ENCODE measurements at places on chromosomes 4 and X. TPM values are rescaled to one million over a fixed set of nuclear protein-coding genes. Genes with fewer than 3 reads are reported as not detected.

- DNase-seq, result no peak
- H3K36me3 ChIP-seq, result no peaks in the 10 kb centered on the region
- H3K27ac ChIP-seq, result no peak overlapping the region
These were observed 94.1 kb upstream of the FAM9B start for GRCh38 chrX:9127986-9128385.

The TRMT44 gene
- total RNA-seq, result 13.2 TPM

GRCh38 chr4:34422472-34423175 lies 1821.7 kb downstream of the ARAP2 start:
- no peak overlapping the region for H3K4me3 ChIP-seq
- H3K4me1 ChIP-seq, result no peaks in the 10 kb centered on the region
- no peaks in the 10 kb centered on the region for H3K27me3 ChIP-seq
- H3K27ac ChIP-seq, result no peak overlapping the region
- DNase-seq, result no peak

The DUX4 gene
- total RNA-seq, result not detected

DNA sequence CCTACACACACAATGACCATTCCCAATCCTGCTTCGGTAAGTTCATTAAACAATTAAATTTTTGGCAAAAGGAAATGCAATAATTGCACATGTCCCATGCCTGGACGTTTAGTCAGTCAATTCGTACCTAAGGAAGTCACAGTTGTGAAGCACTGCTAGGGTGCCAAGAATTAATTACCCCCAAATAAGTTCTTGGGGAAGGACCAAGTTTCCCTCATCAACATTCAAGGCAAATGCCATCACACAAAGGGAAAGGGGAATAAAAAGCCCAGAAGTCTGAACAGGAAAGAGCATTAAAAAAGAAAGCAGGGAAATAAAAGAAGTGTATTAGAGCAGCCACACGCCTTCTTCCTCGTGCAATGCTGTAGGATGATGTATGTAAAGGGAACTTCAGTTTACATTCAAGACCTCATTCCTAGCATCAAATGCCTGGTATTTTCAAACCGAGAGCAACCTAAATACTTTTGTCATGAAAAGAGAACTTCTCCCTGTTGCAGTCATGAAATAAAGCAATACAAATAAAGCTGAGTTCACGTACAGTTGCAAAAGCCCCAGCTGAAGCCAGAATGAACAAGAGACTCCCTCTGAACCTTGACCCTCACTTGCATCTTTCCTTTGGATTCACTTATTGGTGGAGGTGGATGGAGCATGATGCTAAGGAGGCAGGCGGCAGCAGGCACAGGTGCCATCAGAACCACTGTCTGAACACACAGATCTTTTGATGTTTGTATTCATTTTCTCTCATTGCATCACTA lies 124.0 kb upstream of the PPARGC1A start:
- H3K4me1 ChIP-seq, result no peaks in the 10 kb centered on the region
- H3K27me3 ChIP-seq, result no peaks in the 10 kb centered on the region
- no peak overlapping the region for H3K4me3 ChIP-seq

GRCh38 chr4:95537191-95537590 lies 11.6 kb downstream of the UNC5C start:
- no peaks in the 10 kb centered on the region for H3K27me3 ChIP-seq
- no peak overlapping the region for H3K27ac ChIP-seq
- DNase-seq, result no peak
- no peak overlapping the region for H3K4me3 ChIP-seq
- H3K36me3 ChIP-seq, result no peaks in the 10 kb centered on the region

GRCh38 chr4:141338238-141338637 lies 117.5 kb downstream of the ZNF330 start:
- H3K27me3 ChIP-seq, result no peaks in the 10 kb centered on the region
- no peak overlapping the region for H3K27ac ChIP-seq
- DNase-seq, result no peak
- H3K4me3 ChIP-seq, result no peak overlapping the region

GRCh38 chrX:130846746-130847145 lies 56.3 kb downstream of the ENOX2 start:
- DNase-seq, result no peak
- H3K27ac ChIP-seq, result no peak overlapping the region
- H3K4me1 ChIP-seq, result no peaks in the 10 kb centered on the region
- no peaks in the 10 kb centered on the region for H3K27me3 ChIP-seq
- H3K4me3 ChIP-seq, result no peak overlapping the region
- no peaks in the 10 kb centered on the region for H3K36me3 ChIP-seq

The PABPC5 gene
- total RNA-seq, result 0.26 TPM

The FRG2 gene
- total RNA-seq, result not detected

The TMSB15C gene
- total RNA-seq, result not detected

The SLC7A11 gene
- total RNA-seq, result 3.4 TPM

GRCh38 chr4:30535255-30535654 lies 184.9 kb upstream of the PCDH7 start:
- no peak for DNase-seq
- H3K27ac ChIP-seq, result no peak overlapping the region
- no peaks in the 10 kb centered on the region for H3K36me3 ChIP-seq
- H3K4me3 ChIP-seq, result no peak overlapping the region
- H3K27me3 ChIP-seq, result no peaks in the 10 kb centered on the region

DNA sequence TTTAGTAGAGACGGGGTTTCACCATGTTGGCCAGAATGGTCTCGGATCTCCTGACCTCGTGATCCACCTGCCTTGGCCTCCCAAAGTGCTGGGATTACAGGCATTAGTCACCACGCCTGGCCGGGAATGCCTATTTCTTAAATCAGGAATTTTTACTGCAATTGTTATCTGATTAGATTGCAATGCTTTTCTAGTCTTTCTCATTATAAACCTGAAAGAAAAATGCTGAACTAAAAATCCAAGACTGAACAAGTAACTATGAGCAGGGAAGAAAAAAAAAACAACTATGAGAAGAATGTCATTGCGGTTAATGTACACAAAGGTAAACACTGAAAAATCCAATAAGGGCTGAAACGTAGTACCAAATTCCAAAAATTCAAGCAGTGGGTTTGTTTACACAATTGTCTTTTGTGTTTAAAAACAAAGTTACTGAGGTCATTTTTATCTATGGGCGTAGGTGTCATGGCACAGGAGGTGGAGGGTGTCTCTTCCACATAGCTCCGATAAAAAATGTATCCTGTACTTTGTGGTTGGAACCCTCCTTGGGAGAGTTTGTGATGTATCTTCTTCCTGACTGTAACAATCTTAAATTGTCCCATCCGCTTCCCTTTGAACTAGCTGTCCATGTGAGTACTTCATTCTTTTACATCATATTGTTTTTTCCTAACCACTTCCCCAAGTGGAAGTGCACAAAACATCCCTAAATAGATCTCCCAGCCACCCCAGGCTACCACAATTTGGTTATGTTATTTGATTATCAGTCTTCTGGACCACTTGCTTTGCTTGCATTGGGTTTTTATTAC lies 11.1 kb upstream of the TMEM156 start:
- H3K27ac ChIP-seq, result peak overlapping the region; percentile 90
- peak; percentile 22 for DNase-seq
- H3K27me3 ChIP-seq, result no peaks in the 10 kb centered on the region

GRCh38 chr4:38091636-38092035 lies 131.4 kb downstream of the PTTG2 start:
- no peak overlapping the region for H3K27ac ChIP-seq
- no peaks in the 10 kb centered on the region for H3K27me3 ChIP-seq
- H3K4me3 ChIP-seq, result no peak overlapping the region
- no peaks in the 10 kb centered on the region for H3K36me3 ChIP-seq

- no peak for DNase-seq
- no peaks in the 10 kb centered on the region for H3K36me3 ChIP-seq
- no peak overlapping the region for H3K4me3 ChIP-seq
- no peak overlapping the region for H3K27ac ChIP-seq
These were observed 1678.8 kb upstream of the TENM3 start for GRCh38 chr4:180564448-180564847.

The CSAG3 gene
- total RNA-seq, result not detected

DNA sequence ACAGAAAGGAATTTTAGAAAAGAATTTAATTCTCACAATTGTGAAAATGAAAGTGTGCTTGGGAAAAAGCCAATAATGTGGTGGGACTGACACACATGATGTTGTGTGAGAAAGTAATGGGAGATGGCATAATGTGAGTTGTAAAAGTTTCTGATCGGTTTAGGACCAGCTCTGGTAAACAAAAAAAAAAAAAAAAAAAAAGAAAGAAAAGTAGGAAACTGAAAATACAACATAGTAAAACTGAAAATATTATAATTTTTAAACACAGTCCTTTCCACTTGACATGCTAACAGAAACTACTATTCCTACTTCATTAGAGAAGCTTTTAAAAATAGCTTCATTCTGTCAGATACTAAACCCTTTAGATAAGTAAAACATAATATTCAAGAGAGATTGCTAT lies 28.2 kb downstream of the RAP1GDS1 start:
- no peaks in the 10 kb centered on the region for H3K36me3 ChIP-seq
- H3K27ac ChIP-seq, result no peak overlapping the region
- H3K4me3 ChIP-seq, result no peak overlapping the region
- no peak for DNase-seq
- H3K27me3 ChIP-seq, result no peaks in the 10 kb centered on the region

- H3K4me3 ChIP-seq, result no peak overlapping the region
- H3K27ac ChIP-seq, result no peak overlapping the region
- no peaks in the 10 kb centered on the region for H3K36me3 ChIP-seq
These were observed 188.0 kb upstream of the TBC1D9 start for GRCh38 chr4:140944199-140944515.

The FGFBP2 gene
- total RNA-seq, result not detected

DNA sequence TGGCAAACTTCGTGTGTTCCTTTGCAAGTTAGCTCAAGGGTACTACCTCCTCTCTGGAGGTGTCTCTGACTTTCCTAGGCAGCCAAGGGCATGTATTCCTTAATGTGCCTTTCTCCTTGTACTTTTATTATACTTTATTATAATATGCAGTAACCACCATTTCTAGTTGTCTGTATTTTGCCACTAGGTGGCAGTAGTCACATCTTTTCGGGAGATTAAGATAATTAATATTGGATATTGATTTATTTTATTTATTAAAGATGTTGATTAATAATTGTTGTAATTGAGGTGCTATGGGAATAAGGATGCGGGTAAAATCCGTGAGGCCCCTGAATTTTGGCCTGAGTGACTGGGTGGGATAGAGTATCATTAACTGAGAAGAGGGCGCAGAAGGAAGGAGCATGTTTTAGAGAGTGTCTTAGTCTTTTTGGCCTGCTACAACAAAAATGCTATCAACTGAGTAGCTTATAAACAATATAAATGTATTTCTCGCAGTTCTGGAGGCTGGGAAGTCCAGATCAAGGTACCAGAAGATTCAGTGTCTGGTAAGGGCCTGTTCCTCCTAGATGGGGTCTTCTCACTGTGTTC lies 153.3 kb downstream of the TMEM164 start:
- H3K4me3 ChIP-seq, result no peak overlapping the region
- peaks cover 6% of the 10 kb centered on the region for H3K4me1 ChIP-seq
- no peak for DNase-seq
- no peaks in the 10 kb centered on the region for H3K27me3 ChIP-seq
- H3K36me3 ChIP-seq, result no peaks in the 10 kb centered on the region

- H3K36me3 ChIP-seq, result no peaks in the 10 kb centered on the region
- DNase-seq, result no peak
- no peak overlapping the region for H3K27ac ChIP-seq
These were observed 201.8 kb downstream of the SLC39A8 start for GRCh38 chr4:102143433-102143832.

DNA sequence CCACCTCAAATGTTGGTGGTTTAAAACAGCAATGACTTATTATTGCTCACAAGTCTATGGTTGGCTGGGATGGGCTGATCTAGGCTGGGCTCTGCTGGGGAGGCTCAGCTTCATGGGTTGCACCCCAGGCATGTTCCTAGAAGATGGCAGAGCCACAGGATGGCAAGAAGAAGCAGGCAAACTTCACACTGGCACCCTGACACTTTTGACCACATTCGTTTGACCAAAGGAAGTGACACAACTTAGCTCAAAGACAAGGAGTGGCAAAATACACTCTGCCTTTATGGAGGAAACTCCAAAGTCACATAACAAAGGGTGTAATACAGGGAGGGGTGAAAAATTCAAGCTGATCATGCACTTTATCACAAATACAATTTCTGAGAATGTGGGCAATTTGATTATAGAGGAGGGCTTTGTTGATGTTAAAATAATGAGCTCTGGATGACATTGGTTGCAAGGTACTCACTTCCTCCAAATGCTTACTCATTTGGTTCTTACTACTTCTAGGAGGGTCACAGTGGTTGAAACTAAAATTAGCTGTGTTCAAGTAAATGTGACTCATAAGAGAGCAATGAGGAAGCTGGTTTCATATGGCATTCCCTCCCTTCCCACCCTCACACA lies 249.2 kb upstream of the RPS6KA3 start:
- DNase-seq, result no peak
- no peak overlapping the region for H3K4me3 ChIP-seq
- H3K4me1 ChIP-seq, result no peaks in the 10 kb centered on the region
- H3K27me3 ChIP-seq, result no peaks in the 10 kb centered on the region
- H3K27ac ChIP-seq, result no peak overlapping the region
- H3K36me3 ChIP-seq, result no peaks in the 10 kb centered on the region

GRCh38 chr4:123215536-123215935 lies 181.1 kb upstream of the SPRY1 start:
- H3K27me3 ChIP-seq, result no peaks in the 10 kb centered on the region
- no peak for DNase-seq
- no peaks in the 10 kb centered on the region for H3K4me1 ChIP-seq
- H3K4me3 ChIP-seq, result no peak overlapping the region
- no peaks in the 10 kb centered on the region for H3K36me3 ChIP-seq

The RAB41 gene
- total RNA-seq, result not detected

The RENBP gene
- total RNA-seq, result 6.0 TPM

DNA sequence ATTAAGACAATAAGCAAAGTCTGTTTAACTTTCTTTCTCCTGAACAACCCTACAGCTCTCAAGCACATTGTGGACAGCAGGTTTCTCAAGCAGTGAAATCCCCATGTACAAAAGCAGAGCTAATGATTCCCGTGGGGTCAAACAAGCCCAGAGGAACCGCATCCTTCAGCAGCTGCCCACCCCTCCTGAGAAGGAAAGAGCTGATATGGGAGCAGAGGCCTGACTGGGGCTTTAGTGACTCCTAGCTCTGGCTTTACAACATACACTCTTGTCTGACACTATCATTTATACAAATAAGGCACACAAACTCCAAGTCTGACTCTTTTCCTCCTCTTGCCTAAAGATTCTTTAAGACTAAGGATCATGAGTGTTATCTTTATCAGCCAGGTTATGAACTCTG lies 32.8 kb downstream of the HDAC8 start:
- H3K4me1 ChIP-seq, result no peaks in the 10 kb centered on the region
- H3K27ac ChIP-seq, result no peak overlapping the region
- DNase-seq, result no peak
- H3K4me3 ChIP-seq, result no peak overlapping the region
- no peaks in the 10 kb centered on the region for H3K27me3 ChIP-seq

Measured in body of pancreas (tissue), 4 donors.